Stimulated activated CD4-positive, alpha-beta T cell treated with anti-CD3 and anti-CD28 coated beads, Interleukin-4, amount 100 ng/mL, for 4 hours (primary cell): ENCODE measurements at places on chromosomes 1 and 21.

DNA sequence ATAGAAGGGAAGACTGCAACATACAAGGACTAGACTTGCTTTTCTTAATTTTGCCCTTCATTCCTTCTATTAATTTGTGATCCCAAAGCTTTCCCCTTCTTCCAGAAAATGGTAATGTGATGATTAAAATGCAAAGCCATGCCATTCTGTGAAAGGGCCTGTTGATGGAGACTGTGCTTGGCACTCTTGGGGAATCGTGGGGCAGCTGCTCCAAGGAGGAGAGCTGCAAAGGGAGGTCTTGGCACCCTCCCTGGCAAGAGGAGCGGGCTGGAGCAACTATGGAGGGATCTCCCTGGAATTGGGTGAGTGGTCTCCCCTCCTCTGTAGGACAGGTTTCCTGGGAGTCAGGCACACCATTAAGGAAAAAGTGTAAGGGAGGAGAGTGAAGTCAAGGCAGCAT, 16.6 kb downstream of the CACNA1S start:
- no peak for DNase-seq

- DNase-seq = no peak
Observed at GRCh38 chr1:243315455-243315854, 59.6 kb downstream of the SDCCAG8 start.

DNA sequence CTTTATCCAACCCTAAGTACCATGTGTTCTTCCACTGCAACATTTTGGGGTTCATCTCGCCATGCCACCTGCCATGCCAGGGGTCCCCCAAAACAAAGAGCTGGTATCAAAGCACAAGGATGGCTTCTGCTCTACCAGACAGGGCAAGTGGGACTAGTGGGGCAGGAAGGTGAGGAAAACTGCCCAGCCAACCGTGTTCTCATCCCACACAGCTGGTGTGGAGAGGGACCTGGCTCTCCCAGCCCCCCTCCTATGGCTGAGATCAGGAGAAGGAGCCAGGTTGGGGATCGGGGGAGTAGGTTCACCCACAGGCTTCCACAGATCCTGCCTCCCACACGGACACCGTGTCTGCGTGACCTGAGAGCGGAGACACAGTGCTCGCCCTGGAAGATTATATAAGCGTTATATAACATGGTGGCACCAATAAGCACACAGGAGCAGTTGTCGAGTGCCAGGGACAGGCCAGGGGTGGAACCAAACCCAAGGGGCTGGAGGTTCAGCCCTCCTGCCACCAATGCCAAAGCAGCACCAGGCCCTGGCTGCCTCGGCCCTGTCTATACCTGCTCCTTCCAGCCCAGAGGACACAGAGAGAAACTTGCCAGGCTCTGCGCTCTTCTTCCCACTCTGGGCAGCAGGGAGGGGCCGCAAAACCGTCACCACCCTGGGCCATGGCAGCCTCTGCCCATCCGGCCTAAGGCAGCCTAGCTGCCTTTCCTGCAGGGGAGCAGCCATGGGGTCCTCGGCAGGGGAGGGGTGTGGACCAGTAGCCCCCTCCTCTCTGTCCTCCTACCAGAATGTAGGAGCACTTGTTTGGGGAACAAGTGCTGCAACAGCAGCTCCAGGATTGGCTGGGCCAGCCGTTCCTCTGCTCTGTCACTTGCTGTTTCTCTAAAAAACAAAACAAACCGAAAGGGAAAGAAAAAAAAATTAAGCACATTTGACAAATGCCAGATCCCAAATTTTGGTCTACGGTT, 43.5 kb downstream of the CD34 start:
- DNase-seq = no peak

DNA sequence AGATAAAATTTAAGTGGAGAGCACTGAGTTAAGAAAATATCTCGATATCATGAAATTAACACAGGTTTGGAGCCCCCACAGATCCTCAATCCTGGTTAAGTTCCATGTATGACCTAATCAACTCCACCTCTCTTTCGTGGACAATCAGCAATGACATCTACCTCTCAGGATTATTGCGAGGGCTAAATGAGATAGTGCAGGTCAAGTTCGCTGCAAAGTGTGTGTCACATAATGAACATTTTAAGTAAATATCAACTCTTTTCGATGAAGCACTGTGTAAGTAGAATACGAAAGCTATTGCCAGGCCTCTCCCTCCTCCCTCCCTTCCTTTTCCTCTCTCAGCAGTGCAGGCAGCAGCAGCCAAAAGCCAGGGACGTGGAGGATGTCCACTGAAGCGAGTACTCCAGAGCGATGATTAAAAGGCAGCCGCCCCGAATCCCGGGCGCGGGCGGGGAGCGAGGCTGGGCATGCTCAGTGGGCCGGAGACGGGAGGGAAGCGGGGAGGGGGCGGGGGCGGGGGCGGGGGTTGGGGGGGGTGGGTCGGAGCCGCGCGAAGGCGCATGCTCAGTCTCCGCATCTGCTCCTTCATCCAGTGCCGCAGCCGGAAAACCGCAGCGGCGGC, at the start of gene CAMSAP2:
CAMSAP2 (plus strand) TSS at position 567 of the 622 bp plus-strand sequence. CDS start 935 bp downstream, outside the sequence.
- peak; percentile 72 for DNase-seq

- no peak for DNase-seq
Observed at GRCh38 chr21:27704567-27705166, 737.8 kb upstream of the ADAMTS5 start.

DNA sequence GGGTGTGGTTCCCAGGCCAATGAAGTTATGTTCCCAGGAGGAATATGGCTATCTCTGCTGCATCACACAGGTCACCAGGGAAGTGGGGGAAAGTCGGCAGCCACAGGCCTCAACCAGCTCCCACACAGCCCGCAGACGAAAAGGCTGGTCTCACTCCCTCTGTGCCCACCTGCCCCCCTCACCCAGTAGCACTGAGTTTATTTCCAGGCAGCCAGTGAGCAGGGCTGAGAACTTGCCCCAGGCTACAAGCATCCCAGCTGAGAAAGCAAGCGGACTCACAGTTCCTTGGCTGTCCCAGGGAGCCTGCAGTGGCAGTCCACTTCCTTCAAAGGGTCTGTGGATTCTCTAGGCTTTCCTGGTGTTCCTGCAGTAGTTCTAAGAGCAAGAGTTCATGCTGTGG, 68.9 kb downstream of the SLC5A9 start:
- no peak for DNase-seq

- DNase-seq = no peak
Observed at GRCh38 chr1:245397771-245398170, 243.0 kb downstream of the KIF26B start.

GRCh38 chr1:31614414-31615005, 3.0 kb upstream of the HCRTR1 start:
- no peak for DNase-seq

DNA sequence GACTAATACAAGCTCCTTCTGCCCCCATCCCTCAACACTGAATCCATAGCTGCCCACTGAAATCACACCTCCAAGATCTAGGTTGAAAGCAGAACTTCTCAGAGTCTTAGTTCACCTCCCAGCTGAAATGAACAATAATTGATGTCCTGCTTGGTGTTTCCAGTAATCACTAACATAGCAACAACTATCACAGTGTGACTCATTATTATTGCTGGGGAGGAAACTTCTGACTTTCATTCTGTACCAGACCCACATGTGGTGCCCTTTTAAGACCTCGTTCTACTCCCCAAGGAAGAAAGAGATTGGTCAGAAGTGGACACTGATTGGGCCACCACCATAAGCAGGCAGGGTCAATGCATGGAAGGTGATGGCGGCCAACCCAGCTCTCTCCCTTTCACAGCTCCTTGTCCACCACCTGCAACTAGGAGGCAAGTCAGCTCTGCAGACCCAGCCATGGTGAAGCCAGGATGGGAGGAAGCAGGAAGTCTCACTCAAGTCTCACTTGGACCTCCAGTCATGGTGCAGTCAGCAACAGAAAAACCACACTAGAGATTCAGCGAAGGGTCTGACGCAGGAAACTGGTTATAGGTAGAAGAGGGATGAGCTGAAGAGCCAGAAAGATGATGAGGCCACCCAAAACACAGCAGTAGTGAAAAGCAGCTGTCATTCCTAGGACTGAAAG, 720.2 kb downstream of the PTPRU start:
- no peak for DNase-seq

GRCh38 chr1:1132042-1132950, 16.4 kb upstream of the C1orf159 start:
- DNase-seq = no peak

- DNase-seq = no peak
Observed at GRCh38 chr1:39076127-39076798, 50.1 kb downstream of the NDUFS5 start.

GRCh38 chr21:45868086-45868485, 113.5 kb upstream of the COL6A1 start:
- no peak for DNase-seq

DNA sequence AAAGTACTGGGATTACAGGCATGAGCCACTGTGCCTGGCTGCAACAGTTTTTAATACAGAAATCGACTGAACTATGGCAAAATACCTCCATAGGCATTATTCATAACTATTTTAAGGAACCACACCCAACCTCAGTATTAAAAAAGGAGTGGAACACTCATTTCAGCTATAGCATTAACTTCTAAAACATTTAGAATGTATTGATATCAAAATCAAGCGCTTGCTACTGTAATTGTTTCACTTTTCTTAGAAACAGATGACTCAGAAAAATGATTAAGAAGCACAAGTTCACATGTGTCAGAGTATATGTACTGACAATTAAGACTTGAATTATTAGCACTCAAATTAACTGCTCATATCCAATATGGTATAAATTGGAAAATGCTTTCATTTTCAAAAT, 15.1 kb downstream of the AIDA start:
- no peak for DNase-seq

GRCh38 chr1:109931189-109931731, 20.6 kb downstream of the CSF1 start:
- no peak for DNase-seq

GRCh38 chr1:89786628-89787214, 34.1 kb upstream of the LRRC8D start:
- no peak for DNase-seq

- DNase-seq = no peak
Observed at GRCh38 chr1:208060215-208060869, 149.4 kb upstream of the CD34 start.

DNA sequence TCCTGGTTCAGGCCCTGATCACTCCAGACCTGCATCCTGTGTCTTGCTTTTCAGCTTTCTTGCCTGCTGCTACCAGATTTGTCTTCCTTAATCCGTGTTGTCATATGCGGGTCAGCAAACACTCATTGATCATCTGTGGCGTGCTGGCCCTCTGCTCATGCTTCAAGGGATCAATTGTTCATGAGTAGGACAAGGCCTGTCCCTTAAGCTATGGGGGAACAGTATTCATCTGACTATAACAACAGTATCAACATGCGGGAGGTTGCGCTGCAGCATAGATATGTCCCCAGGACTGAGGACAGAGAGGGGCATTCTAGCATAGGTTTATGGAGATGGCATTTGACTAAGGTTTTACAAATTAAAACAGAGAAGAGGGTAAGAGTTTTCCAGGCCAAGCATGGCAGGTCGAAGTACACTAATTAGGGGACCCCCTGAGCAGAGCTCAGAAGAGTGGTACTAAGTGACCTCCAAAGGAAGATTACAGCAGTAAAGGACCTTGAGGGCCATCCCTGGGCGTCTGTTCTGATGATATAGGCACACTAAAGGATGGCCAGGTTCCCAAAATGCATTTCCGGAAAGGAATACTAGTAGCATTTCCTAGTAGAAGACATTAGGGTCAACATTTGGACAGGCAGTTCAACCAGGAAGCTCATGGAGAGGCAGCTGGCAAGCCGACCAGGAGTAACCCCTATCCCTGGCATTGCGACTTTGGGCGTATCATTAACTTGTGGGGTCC, 811 bp upstream of the ZNF672 start:
- no peak for DNase-seq

DNA sequence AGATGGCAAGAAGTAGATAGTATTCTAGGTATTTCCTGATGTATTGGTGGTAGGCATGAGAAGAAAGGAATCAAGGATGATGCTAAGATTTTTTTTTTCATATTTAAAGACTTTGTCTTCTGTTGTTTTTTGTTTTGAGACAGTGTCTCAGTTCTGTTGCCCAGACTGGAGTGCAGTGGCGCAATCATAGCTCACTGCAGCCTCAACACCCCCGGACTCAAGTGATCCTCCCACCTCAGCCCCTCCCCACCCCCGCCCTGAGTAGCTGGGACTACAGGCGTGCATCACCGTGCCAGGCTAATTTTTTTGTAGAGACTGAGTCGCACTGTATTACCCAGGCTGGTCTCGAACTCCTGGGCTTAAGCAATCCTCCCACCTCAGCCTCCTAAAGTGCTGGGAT, 2.8 kb upstream of the CAPZB start:
- DNase-seq = peak; percentile 54

- peak; percentile 74 for DNase-seq
Observed at GRCh38 chr1:201019321-201019977, 4.1 kb downstream of the KIF21B start.

- no peak for DNase-seq
Observed at GRCh38 chr1:239657291-239657690, 270.9 kb downstream of the CHRM3 start.

GRCh38 chr21:42387843-42388340, 8.0 kb downstream of the TMPRSS3 start:
- no peak for DNase-seq

DNA sequence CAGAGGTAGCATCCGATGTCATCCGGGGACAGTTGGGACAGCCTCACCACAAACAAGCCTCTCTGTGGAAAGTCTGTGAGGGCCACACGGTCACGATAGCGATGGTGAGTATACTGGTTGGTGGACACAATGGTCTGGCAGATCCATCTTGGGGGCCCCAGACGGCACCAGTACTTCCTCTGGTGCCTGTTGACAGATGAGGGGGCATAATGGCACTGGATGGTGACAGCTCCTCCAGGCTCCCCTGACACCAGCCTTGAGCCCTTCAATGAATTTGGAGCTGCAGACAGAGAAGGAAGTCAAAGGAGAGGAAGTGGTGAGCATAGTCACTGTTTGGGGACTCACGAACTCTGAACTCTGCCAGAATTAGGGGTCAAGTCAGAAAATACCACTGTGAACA, 8.0 kb downstream of the FCAMR start:
- no peak for DNase-seq

DNA sequence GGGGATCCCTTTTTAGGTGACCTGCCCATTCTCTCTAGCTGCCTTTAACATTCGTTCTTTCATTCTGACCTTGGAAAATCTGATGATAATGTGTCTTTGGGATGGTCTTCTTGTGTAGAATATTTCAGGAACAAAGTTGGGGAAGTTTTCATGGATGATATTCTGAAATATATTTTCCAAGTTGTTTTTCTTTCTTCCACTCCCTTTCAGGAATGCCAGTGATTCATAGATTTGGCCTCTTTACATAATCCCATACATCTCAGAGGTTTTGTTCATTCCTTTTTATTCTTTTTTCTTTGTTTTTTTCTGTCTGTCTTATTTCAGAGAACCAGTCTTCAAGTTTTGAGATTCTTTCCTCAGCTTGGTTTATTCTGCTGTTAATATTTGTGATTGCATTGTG, 13.9 kb upstream of the SCMH1 start:
- DNase-seq = no peak

- no peak for DNase-seq
Observed at GRCh38 chr1:27455139-27455811, 34.7 kb downstream of the WASF2 start.

- peak; percentile 97 for DNase-seq
Observed at GRCh38 chr1:62436039-62436465, 797 bp upstream of the USP1 start.

GRCh38 chr1:207020709-207021107, 11.8 kb downstream of the C1orf116 start:
- DNase-seq = no peak
